ENCODE measurements at places on chromosomes 4 and X.
A peak's percentile ranks its signal among the peaks of the same experiment; 100 is the strongest.

GRCh38 chr4:80798082-80798481 is 232.4 kb upstream of the BMP3 start:
- no peak for DNase-seq

DNA sequence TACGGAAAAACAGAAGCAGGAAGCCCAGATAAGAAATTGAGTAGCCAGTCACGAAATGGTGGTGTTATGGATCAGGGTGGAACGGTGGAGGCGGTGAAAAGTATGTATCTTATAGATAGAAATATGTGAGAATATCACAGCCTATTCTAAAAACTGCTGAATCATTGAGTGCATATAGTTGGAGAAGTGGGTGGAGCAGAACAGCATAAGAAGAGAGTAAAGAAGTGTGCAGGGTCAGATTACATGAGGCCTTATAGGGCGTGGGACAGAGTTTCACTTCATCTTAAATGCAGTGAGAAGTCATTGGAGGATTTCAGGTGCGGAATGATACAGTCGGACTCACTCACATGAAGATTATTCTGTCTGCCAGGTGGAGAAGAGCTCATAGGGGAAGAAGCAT is 293.1 kb downstream of the TRIML1 start:
- no peak for DNase-seq

DNA sequence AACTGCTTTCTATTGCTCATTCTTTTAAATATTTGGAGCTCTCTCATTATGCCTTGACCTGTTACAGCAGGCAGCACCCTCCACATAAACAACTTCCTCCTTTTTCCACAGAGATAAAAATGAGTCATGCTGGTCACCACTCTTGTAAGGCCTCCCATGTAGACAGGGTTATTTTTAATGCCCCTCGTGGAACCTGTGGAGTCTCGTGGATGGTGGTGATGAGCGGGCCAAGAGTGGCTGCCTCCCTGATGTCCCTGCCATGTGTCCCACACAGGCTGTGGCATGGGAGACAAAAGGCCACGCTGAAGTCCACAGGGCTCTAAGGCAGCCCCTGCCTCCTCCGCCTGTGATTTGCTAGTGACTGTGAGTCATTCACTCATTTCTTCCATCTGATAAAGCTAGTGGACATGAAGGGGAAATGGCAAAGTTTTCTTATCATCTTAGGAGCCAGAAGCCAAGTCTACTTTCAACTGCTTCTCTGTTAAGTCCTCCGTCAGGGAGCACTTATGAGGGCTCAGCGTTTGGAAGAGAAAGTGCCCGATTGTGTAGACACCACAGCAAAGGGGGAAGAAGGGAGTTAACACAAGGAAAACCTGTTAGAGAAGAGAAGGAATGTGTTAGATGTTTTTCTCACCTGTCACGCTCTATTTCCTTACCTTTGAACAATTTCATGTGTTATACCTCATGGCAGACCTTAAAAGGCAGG is 121.6 kb upstream of the FAT1 start:
- DNase-seq = no peak

GRCh38 chr4:108611365-108611764 is 9.0 kb upstream of the RPL34 start:
- DNase-seq = peak; percentile 1
